Stimulated activated CD4-positive, alpha-beta T cell treated with anti-CD3 and anti-CD28 coated beads, TNF-alpha, amount 100 ng/mL, for 24 hours (primary cell): ENCODE measurements at places on chromosomes 13 and 19.

GRCh38 chr19:17522988-17523872 is 11.8 kb downstream of the PGLS start:
- no peak for DNase-seq

- no peak for DNase-seq
Measured at GRCh38 chr13:111114362-111115060, 599 bp upstream of the ARHGEF7 start.

GRCh38 chr13:32206097-32206740 is 108.9 kb downstream of the ZAR1L start:
- DNase-seq, result no peak

DNA sequence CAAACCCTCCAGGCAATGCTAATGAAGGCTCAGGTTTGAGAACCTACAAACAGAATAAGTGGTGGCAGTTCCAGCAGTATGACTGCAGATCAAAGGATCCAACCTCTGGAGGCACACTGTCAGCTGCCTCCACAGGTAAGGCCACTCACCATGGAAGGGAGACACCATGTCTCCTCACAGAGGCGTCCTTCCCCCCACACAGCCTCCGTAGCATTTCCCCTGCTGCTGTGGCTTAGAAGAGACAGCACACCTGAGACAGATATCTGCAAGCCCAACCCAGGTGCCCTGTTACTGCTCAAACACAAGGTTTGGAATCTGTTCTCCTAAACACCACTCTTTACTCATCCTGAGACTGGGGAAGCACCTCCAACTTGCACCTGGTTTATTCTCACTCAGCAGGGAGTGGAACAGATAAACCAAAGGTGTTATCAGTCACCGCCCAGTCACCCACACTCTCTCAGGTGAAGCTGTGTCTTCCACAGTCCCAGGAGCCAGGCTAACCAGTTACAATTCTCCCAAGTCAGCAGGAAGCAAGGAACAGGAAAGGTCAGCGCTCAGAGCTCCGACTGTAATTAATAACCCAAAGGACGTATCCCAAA is 311.2 kb downstream of the FOXO1 start:
- DNase-seq, result no peak

DNA sequence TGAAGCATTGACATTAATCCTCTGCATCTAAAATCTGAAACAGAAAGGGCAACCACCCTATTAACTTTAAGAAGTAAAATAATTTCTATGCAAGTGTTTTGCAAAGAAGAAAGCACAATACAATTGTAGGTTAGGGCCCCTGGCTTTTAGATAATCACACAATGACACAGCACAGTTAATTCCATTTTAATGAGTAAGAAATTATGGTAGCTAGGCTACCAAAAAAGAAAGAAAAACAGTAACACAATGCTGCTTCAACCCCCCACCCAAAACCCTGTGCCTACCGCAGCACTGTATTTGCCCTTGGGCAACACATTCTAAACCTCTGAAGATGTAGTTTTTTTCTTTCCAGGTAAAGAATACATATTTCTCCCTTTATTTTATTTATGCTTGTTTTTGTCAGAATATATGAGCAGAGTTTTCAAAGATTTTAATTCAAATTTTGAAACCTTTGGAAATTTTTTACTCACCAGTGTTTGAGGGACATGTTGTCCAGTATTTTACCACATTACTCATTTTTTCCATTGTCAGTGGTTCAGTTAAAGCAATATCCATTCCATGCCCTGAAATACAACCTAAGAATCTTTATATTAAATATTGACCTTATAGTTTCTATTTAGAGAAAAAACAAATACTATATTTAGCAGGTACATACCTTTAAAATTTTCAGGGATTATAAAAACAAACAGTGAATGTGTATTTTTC is 21.1 kb downstream of the SOHLH2 start:
- DNase-seq, result no peak

DNA sequence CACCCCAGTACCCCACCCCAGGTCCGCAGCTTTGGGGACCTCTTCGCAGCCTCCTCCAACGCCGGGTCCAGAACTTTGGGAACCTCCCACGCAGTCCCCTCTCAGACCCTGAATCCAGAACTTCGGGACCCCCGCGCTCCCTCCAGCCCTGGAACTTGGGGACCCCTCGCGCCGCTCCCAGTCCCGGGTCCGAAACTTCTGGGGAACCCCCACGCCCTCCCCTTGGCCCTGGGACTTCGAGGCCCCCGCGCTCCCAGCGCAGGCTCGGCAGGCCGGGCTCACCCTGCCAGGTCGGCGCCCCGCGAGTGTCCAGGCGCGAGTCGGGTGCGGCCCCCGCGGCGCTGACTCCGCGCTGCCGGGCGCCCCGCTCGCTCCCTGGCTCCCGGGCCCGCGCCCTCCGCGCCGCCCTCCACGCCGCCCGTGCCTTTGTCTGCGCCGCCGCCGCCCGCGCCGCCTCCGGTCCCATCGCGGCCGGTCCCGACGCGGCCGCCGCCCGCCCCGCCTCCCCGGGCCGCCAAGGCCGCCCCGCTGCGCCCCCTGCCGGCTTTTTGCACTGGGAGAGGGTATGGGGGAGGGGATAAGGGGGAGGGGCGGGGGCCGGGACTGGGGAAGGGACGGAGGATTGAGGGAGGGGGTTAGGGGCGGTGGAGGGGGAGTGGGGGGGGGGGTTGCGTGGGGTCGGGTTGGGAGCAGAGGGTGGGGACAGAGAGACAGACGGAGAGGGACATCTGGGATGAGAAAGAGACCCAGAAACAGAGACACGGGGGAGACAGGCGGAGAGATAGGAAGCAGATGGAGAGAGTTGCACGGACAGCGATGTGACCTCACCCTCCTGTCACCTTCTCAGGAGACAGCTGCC is at the start of gene HOMER3:
TSS of gene HOMER3 (minus strand) at position 449 of the 859 bp plus-strand sequence. CDS start 2,235 bp downstream, outside the sequence.
- peak; percentile 61 for DNase-seq

DNA sequence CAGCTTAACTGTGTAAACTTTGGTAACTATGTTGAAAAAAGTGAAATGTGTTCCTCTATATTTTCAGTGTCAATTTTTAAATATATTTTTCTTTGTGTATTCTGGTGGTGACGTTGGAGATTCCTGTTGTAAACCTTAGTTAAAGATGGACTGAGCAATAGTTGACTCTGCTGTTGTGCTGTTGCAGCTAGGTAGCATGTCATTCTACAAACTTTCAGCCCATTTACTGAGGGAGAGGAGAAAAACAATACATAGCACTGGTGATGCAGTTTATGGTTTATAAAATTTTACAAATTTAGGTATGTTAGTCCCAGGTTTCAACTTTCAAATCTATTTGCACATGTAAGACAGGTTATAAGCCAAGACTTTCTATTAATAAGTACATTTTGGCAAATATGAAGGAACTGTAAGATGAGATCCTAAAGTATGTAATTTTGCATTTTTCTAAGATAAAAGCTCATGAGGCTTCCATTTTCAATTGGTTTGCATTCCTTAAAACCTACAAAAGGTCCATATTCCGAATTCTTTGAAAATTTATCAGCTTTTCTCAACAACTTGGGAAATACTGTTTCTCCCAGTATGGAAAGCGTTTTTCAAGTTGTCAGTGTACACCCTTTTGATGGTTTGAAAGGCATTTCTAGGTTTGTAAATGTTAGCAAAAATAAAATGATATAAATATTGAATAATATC is 1.5 kb downstream of the NDFIP2 start:
- DNase-seq, result no peak

- no peak for DNase-seq
Measured at GRCh38 chr13:41327994-41328790, 17.1 kb downstream of the NAA16 start.

GRCh38 chr13:102323012-102323411 is 78.8 kb downstream of the FGF14 start:
- DNase-seq, result no peak

GRCh38 chr19:49872245-49873128 is 4.7 kb downstream of the AKT1S1 start:
- DNase-seq, result no peak

DNA sequence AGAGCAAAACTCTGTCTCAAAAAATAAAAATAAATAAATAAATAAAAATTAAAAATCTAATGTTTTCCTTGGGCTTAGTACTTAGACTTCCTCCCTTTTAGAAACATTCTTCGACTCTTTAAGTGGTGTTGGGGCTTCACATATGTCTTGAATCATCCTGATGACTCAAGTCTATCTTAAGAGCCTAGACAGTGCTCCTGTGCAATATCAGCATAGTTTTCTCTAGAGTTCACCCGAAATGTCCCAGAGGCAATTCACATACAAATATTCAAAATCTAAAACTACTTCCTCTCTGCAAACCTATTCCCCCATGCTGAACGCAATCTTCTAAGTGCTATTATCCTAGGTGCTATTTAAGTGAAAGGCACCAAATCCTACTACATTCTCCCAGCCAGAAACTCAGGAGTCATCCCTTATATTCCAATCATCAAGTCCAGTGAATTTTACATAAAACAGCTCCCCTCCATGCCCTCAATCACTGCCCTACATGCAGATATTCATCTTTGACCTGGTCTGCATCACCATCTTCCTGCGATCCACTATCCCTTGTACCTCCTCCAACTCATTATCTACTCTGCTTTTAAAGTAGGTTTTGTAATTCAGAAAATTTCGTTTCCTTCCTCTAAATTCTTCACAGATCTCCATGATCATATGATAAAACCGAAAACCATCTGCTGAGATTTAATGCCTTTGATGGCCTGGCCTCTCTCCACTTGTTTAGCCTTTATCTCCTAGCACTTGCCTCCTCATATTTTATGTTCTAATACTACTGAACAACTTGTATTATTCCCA is 102.7 kb downstream of the ELF1 start:
- no peak for DNase-seq

DNA sequence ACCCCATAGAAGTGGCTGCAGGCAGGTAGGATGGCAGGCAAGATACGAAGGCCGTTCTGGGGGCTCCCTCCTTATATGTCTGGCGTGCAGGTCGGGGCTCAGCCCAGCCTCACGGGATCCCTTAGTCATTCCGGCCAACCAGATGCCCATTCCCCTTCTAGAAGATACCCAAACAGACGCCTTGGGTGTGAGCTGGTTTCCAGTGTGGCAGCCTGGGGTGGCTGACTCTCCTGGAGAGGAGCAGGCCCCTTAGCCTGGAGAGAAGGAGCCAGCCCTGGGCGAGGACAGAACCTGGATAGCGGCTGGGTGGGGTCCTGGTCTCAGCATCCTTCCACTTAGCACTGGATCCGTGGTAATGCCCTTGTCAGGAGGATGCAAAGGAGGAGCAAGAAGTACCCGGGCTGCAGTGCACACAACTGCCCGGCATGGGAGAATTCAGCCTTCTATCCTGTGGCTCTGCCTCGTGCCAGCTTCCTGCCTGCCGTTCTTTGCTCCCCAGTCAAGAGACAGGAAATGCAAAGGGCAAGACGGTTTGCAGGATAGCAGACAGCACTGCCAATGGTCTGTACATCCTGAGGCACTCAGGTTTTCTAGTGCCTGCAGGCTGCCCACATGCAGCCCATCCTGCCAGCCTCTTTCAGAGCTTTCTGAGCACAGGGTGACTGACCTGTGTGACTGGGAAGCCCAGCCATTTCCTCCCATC is 56.7 kb upstream of the WASF3 start:
- DNase-seq, result no peak

- no peak for DNase-seq
Measured at GRCh38 chr19:13078897-13079541, 23.6 kb downstream of the LYL1 start.

GRCh38 chr13:26822146-26822545 is 61.6 kb upstream of the GPR12 start:
- no peak for DNase-seq

DNA sequence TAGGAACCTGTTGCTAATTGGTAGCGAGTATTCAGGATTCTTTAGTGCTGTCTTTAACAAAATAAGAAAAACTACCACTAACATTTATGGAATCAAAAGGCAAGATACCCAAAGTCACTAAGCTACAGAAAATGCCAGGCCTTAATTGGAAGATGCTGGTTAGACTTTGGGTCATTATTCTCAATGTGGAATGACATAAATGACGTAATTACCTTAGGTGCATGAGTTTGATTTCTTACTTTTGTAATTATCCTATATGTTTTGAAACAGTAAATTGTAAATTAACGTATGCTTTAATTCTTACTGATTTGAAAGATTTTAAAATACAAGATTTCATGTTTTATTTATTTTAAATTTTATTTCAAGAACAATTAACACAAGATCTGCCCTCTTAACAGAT is 25.0 kb downstream of the SGCG start:
- DNase-seq, result no peak

DNA sequence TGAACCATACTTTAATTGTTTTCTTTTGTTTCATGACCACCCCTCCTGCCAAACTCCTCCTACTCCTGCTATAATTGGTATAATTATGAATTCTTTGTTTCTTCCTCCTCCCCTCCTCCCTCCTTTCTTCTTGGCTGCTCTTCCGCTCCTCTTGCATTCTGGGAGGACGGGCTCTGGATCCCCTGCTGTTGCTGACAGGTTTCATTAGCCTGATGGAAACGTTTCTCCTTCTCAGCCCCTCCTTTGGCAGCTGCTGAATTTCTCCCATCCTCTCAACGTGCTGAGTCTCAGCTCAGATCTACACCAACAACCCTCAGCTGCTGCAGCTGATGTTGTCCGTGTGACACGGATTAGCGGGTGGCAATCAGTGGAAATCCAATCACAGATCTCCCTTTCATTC is 97.1 kb upstream of the UBAC2 start:
- DNase-seq, result no peak

- DNase-seq, result no peak
Measured at GRCh38 chr13:102351521-102351920, 50.3 kb downstream of the FGF14 start.

GRCh38 chr13:30559274-30559673 is 58.4 kb upstream of the USPL1 start:
- DNase-seq, result no peak

- no peak for DNase-seq
Measured at GRCh38 chr19:15995536-15995935, 46.7 kb downstream of the OR10H4 start.

GRCh38 chr13:110869805-110870706 is 44.8 kb downstream of the ANKRD10 start:
- peak; percentile 16 for DNase-seq

- no peak for DNase-seq
Measured at GRCh38 chr13:95209109-95209508, 92.1 kb downstream of the ABCC4 start.

DNA sequence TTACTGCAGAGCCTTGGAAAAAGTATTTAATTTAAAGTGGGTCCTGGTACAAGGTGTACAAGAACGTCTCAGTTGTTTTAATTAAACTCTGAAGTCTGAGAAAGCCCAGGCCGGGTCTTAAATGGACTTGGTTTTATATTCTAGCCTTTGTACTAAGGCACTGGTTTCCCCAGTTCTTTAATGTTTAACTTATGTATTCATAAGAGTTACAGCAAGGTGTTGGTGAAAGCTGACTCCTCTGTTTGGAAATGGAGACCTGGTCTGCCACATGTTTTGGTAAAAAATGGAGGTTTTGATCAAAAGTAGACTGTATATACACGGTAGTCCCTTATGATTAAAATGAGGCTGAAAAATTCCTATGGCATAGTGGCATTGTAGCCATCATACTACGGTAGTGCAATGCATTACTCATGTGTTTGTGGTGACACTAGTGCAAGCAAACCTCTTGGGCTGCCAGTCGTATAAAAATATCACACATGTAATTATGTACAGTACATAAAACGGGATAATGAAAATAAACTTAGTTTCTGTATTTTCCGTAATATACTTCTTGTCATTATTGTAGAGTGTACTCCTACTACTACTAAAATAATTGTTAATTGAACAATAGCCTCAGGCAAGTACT is 883.4 kb upstream of the SPRY2 start:
- no peak for DNase-seq
